ENCODE measurements at places on chromosomes 6 and 20.
A peak's percentile ranks its signal among the peaks of the same experiment; 100 is the strongest.

GRCh38 chr20:59749301-59749700 lies 145.0 kb downstream of the PHACTR3 start:
- no peak for DNase-seq

DNA sequence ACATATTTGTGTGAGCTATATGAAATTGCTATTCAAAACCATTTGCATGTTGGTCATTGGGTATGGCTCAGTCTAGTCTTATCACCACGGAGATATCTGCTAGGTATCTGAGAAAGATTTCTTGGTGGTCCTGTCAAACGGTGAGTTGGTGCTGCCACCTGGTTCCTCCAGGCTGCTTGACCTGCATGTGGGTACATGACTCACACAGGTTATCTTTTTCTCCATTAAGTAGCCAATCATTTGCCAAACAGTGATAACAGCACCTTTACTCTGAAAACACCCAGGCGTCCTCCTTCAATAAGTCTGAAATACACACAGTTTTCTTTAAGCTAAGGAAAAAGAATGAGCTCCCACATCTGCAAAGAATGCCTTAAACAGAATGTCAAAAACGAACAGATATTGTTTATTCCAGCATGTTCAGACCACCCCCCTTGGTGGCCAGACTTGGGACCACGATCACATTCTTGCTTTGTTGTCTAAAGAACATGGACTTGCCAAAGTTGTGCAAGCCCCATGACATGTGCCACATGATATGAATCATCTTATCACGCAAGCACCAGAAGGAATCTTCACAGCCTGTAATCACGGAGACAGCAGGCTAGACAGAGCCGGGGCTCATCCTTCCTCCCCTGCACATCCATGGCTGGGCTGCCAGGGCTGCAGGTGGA lies 200.7 kb upstream of the THBS2 start:
- no peak for DNase-seq

DNA sequence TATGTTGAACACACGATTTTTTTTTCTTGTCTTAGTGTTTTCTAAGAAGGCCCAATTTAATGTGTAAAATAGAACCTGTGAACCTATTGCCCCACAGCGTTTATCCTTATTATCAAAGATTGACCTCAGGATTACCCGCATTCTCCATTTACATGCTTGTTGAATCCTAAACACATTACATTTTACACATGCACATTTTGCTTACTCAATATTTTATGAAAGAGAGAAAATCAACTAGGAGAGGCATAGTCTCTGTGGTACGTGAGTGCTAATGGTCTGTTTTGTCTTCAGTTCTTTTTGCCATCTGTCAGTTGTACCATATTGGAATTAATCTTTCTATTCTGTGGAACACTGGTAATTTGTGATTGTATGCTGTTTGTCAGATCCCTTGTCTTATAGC lies 80.1 kb upstream of the SMIM8 start:
- DNase-seq: no peak

GRCh38 chr20:43766385-43766784 lies 39.6 kb upstream of the GTSF1L start:
- peak; percentile 63 for DNase-seq

DNA sequence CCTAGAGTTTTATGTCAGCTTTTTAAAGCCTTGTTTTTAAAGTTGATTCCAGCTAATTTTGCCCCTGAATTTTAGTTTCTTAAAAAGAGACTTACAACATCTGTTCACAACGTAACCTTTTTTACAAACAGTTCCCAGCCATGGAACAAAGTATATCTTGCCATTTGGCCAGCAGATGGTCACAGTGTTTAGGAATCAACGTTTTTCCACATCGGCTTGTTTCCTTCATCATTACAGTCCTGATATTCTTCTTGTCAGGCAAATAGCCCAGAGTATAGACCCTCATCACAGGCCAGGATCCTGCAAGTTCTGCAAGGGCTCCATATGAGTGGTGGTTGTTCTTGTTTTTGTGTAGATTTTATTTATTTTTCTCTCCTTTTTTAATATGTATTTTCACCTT lies 341.7 kb upstream of the HTR1E start:
- DNase-seq: no peak

GRCh38 chr20:6576726-6577125 lies 190.8 kb upstream of the BMP2 start:
- no peak for DNase-seq

DNA sequence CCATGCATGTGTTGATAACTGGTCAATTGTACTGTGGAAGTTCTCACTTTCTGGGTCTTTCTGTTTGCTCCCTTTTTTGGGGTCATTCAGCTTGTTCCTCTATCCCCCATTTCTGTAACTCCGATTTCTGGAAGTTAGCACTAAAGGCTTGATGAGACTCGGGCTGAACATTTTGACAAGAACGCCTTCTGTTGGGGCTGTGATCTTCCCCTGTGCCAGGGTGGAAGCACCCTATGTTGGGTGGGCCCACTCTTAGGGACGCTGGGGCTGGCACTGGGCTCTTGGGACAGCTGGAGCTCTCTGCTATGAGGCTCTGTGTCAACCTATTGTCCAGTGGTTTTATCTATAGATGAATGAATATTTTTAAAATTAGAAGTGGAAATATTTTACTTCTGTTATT lies 60.1 kb upstream of the FRMD1 start:
- DNase-seq: no peak

GRCh38 chr6:98824902-98825599 lies 9.3 kb upstream of the POU3F2 start:
- DNase-seq: no peak

- DNase-seq: no peak
Measured at GRCh38 chr20:6664574-6664973, 102.9 kb upstream of the BMP2 start.

DNA sequence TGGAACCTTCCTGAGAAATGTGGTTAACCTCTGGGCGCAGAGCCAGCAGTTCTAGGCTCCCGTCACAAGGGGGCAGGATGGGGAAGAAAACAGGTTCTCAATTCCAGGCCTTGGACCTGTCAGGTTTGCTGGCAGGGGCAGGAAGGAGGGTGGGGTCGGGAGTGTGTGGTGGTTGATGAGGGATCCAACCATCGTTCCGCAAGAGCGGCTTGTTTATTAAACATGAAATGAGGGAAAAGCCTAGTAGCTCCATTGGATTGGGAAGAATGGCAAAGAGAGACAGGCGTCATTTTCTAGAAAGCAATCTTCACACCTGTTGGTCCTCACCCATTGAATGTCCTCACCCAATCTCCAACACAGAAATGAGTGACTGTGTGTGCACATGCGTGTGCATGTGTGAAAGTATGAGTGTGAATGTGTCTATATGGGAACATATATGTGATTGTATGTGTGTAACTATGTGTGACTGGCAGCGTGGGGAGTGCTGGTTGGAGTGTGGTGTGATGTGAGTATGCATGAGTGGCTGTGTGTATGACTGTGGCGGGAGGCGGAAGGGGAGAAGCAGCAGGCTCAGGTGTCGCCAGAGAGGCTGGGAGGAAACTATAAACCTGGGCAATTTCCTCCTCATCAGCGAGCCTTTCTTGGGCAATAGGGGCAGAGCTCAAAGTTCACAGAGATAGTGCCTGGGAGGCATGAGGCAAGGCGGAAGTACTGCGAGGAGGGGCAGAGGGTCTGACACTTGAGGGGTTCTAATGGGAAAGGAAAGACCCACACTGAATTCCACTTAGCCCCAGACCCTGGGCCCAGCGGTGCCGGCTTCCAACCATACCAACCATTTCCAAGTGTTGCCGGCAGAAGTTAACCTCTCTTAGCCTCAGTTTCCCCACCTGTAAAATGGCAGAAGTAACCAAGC lies 29.6 kb downstream of the SRSF3 start:
- peak; percentile 48 for DNase-seq

DNA sequence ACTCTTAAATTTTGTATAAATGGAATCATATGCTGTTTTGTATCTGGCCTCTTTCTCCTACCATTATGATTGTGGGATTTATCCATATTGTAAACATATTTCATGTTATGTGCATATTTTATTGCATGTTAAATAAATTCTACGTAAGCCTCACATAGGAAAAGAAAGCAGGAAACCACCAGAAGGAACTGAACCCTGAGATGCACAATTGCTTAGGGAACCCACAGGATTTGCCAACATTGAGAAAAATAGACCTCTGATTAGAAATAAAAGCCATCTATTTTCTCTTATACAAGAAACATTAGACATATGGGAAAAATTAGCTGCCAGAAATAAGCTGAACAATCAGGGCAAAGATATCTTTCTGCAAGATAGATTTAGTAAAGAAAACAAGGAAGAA lies 111.2 kb upstream of the CARMIL1 start:
- no peak for DNase-seq

- no peak for DNase-seq
Measured at GRCh38 chr20:4603724-4604123, 118.0 kb upstream of the PRND start.

- peak; percentile 48 for DNase-seq
Measured at GRCh38 chr6:4606821-4607704, 169.1 kb upstream of the CDYL start.

DNA sequence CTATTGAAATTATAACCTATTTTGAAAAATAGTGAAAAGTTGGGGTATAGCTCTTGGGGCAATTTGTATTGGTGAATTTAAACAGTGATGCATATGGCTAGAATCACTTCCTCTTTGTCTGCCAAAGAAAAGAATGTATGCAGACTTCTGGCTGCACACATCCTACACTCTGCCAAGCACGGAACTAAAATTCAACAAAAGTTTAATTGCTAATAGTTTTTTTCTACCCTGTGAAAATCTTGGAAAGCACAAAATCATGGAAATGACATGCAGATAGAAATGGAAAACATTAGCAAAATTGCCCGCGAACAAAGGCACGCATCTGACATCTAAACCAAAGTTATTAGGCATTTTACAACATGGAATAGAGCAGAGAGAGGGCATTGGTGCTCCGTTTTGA lies 106.4 kb upstream of the PDE10A start:
- no peak for DNase-seq

GRCh38 chr20:48763216-48763914 lies 64.4 kb downstream of the PREX1 start:
- DNase-seq: no peak

GRCh38 chr20:21529863-21530262 lies 16.0 kb upstream of the NKX2-2 start:
- no peak for DNase-seq

DNA sequence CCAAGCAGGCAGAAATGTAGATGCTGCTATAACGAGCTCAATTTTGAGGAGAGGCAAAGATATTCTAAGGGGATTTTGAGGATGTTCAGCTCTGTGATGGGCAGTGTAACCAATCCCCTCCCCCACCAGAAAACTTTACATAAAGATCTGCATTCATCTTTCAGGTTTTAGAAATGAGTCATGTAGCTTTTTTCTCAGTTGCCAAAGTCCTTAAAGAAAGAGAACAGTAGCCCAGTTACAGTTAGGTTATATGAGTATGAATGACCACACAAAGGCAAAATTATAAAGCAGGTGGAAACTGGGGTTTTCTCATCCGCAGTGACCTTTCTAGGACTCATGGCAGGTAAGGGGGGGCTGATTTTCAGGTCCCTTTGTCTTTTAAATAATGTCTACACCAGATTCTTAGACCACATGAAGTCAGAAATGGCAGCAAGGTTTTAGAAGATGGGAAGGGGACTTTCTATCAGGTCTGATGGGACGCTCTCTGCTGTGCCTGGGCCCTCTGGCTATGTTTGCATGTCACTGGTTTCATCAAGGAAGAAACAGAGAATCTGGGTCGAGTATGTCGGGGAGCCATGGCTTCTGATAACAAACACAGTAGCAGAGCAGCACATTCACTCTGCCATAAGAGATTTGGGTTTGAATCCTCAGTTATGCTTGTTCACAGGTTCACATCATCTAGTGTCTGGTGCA lies 94.7 kb downstream of the CLIC5 start:
- no peak for DNase-seq

DNA sequence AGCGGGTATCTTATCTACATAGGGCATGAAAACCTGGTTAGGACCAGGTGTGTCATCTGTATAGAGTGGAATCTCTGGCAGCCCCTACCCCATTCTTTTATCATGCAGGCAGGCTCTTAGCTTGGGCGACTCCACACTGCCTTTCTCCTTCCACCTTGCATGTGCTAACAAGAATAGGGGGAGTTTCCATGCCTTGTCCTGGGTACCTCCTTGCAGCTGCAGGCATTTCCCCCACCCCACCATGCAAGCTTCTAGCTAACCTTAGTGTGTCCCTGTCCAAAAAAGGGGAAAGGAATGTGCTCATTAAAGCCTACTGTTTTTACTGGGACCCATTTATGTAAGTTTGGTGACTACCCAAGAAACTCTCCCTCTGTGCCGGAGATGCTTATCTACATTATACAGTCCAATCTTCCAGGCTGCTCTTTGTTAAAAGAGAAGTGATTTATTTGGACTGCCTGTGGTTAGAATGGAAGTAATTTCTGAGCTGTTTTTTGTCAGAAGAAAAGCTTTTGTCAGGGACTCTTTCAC lies 10.5 kb upstream of the CEP43 start:
- DNase-seq: no peak

DNA sequence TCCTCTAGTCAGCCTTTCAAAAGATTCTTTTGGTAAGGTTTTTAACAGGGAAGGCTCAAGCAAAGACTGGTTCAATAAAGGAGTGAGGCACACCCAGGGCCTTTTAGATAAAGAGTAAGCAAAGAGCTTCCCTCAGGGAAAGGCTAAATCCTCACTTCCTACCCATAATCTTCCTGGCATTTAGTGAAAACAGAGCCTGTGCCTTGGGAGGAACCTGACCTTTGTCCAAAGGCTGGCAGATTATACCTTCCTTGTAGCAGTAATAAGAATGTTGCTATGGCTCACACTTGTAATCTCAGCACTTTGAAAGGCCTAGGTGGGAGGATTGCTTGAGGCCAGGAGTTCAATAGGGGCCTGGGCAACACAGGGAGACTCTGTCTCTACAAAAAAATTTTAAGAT lies 280.1 kb upstream of the PLCB4 start:
- no peak for DNase-seq

- no peak for DNase-seq
Measured at GRCh38 chr20:50595433-50595895, 85.3 kb downstream of the PTPN1 start.

- no peak for DNase-seq
Measured at GRCh38 chr6:20333721-20334269, 67.9 kb upstream of the E2F3 start.

- DNase-seq: no peak
Measured at GRCh38 chr6:150719099-150719766, 119.5 kb downstream of the PLEKHG1 start.

GRCh38 chr6:11384531-11385309 lies 152.3 kb upstream of the NEDD9 start:
- no peak for DNase-seq

DNA sequence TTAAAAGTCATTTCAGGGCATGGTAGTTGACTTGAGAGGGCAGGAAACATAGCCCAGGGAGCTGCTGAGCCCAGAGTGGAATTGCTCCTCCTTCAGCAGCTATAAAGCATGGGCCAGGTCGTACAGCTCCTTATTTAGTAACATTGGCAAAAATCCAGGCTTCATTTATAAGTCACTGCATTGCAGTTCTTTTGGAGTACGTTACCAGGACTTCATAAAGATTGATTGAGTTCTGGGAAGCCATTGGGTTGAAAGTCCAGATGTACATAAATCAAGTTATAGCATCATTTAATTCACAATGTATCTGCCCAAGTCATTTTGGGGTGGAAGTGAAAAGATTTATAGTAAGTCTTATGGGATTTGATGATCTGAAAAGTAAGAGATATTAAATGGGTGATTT lies 53.0 kb upstream of the ANKEF1 start:
- no peak for DNase-seq

GRCh38 chr20:18901980-18902737 lies 88.6 kb downstream of the SCP2D1 start:
- no peak for DNase-seq
